Suppressor macrophage treated with lipopolysaccharide for 1 hour (primary cell): ENCODE measurements at places on chromosomes 13 and 19.

- DNase-seq = peak; percentile 61
Measured at GRCh38 chr13:32019612-32020233, 11.9 kb upstream of the FRY start.

- no peak for DNase-seq
Measured at GRCh38 chr13:71798707-71799106, 68.3 kb downstream of the DACH1 start.

DNA sequence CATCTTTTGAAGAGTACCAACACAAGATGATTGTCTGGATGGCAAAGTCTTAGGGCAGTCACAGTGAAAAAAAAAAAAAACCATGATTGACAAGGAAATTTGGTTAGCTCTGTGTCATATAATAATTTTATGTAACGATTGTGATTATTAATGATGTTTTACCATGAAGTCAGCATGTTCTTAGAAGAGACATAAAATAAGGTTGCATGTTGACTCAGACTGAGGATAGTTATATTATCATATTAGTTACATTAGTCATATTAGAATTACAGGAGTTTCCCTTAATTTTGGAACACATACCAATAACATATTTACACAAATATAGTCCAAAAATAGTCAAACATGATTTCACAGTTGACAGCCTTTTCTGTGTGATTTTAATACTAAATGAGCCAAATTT is 5.7 kb downstream of the ZNF431 start:
- no peak for DNase-seq

DNA sequence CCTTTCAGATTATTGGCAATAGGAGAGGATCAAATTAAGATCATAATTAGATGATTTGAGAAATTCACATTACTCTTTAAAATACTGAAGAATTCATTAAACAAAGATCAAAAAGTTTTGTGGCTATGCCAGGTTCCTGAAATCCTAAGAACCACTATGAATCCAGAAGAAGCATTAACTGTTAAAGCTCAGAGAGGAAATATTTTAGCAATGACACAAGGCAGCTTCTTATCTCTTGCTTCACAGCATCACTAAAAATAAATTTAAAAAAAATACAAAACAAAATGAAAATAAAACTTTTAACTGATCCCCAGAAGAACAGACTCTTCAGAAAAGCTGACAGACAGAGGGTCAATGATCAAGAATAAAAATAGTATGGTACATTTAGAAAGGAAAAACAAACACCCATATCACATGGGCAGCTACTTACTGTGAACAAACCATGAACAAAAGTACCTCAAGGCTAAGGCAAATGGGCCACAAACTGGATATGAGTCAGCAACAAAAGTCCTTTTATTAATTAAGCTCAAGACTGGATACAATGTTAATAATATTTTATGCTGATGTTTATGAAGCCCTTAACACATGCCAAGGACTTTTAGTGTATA is 19.6 kb downstream of the RNF6 start:
- DNase-seq = no peak

DNA sequence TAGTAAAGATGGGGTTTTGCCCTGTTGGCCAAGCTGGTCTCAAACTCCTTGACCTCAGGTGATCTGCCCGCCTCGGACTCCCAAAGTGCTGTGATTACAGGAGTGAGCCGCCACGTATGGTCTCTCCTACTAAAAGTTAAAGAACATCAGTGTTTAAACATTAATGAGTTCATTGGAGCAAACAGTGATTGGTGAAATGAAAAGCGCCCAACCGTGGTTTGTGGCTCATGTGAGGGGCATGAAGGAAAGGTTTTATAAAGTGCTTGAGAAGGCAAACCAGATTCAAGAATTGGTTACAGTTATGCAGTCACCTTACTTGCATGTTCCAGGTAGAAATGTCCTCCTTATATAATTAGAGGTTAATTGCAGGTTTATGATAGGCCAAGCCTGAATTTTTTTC is 109.5 kb downstream of the ZNF675 start:
- no peak for DNase-seq

DNA sequence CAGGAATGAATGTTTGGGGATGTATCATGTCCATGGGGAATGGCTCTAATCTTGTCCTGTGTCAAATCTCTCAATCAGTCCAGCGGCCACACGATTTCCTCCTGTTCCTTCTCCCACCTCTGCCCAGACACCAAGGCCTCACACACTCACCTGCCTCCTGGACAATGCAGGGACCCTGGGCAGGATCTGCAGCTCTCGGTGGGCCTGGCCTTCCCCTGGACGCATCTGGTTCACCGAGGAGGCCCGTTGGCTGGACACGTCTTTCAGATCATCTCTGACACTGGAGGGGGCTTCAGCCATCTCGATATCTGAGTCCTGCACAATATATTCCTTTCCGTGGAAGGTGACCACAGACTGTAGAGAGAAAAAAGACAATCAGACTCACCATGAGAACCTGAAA is 21.4 kb downstream of the ZSCAN5C start:
- no peak for DNase-seq

- no peak for DNase-seq
Measured at GRCh38 chr13:73508841-73509240, 450.0 kb downstream of the KLF5 start.

DNA sequence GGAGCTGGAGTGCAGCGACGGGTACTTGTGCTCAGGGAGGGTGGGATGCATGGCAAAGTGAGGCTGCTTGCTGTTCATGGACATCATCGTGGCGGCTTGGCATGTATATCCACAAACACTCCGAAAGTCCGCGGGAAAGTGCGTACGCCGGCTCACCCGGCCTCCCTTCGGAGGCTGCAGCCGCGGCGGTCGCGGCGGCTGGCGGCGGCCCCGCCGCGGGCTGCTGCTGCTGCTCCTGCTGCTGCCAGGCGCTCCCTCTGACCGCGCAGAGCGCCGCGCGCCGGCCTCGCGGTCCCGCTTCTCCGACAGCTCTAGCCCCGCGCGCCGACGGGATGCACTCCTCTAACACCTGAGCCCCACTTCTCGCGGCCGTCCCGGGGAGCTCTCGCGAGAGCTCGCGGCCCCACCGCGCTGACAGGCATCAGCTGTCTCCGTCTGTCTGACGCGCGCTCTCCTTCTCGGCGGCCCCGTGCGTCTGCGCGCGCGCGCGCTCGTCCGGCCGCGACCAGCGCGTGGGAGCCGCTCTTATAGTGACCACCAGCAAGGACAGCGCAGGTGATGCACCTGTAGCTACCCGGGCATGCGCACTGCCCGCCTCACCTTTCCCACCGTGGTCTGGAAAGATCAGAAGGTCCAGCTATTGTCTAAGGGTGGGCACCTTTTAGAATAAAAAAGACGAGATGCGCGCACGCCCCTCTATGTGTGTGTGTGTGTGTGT is at the start of gene POU4F1:
Gene POU4F1 (minus strand): TSS at position 313 of the 718 bp plus-strand sequence. CDS start 226 bp downstream, at position 87.
- DNase-seq = peak; percentile 66
